ENCODE measurements at places on chromosomes 3 and 15.

GRCh38 chr3:97910931-97911351 lies 61.3 kb downstream of the RIOX2 start:
- no peak for DNase-seq

DNA sequence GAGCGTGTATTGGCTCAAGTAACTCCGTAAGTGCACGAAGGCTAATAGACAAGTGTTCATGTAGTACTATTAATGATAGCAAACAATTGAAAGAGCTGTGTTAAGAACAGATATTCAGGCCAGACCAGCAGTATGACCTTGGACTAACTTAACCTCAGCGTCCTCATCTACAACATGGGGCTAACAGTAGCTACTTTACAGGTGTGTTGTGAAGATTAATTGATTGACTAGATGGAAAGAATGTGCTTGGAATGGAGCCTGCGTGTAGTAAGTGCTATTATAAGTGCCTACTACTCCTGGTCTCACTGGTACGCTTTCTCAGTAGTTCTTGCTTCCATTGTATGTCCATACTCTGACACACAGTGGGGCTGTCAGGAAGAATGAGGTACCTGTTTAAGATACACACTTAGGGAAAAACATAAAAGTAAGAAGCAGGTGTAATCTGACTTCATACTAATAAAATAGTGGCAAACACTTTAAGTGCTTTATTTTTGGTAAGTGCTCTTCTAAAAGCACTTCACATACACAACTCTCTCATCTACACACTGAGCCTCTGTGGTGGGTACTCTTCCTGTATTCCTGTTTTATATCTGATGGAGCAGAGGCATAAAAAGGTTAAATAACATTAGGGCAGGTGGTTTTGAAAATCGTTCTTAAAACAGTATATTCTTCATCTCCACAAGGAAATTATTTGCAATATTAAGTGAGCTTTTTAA lies 24.3 kb upstream of the FBXL22 start:
- DNase-seq: no peak

DNA sequence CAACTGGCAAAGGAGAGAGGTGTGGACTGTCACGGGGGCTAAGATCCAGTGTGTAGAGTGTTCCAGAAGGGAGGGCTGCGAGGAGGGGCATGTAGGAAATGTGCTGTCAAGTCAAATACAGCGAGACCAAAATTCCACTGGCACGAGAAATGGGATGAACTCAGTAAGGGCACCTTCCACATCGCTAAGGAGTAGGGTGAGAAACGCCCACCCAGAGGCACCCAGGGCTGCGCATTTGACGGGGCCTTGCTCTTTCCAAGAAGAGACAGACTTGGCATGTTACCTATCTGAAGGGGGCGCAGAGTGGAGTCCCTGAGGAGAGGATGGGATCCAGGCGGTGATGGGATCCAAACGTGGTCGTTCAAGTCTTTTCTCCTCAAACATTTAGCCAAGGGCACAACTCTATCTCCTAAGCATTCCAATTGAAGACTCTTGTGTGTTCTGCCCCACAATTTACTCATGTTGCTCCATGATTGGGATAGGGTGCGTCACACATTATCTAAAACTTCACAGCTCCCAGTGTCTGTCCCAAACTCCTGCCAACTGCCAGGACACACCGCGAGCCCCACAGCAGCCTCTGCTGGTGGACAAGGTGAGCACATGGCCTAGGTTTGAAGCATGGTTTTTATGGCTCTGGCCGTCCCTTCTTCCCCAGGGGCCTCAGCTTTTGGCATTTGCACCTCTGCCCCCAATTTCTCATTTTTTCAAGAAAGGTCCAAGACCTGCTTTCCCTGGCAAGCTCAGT lies 7.6 kb downstream of the SELENOS start:
- DNase-seq: no peak

GRCh38 chr15:59994526-59994887 lies 9.6 kb upstream of the FOXB1 start:
- no peak for DNase-seq

DNA sequence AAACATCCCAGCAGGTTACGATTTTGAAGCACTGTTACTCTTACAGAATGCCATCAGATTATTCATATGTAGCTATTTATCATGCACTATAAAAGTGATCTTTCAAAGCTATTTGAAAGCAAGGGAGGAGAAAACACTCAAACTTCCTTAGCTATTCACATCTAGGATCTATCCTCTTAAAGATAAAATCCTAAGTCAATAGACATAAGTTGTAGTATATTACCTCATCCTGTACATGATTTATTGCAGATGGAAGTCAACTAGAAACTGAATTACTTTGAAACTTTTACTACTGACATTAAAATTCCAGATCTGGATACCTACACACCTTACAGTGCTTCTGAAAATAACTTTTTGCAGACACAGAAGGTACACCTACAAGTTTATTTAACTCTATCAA lies 197.2 kb downstream of the MEIS2 start:
- DNase-seq: no peak

GRCh38 chr3:152434142-152434541 lies 165.4 kb downstream of the MBNL1 start:
- DNase-seq: no peak

GRCh38 chr15:60710656-60711055 lies 231.7 kb upstream of the ICE2 start:
- no peak for DNase-seq

DNA sequence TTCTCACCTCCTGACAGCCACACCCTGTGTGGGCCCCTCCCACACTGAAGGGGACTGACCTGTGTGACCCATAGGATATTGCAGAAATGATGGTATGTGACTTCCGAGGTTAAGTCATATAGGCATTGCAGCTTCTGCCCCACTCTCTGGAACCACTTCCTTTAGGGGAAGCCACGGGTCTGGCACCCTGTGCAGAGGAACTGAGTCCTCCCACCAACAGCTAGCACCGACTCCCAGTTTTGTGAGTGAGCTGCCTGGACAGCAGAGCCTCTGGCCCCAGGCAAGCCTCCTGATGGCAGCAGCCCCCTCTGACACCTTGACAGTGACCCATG lies 24.6 kb upstream of the SLC6A6 start:
- no peak for DNase-seq

DNA sequence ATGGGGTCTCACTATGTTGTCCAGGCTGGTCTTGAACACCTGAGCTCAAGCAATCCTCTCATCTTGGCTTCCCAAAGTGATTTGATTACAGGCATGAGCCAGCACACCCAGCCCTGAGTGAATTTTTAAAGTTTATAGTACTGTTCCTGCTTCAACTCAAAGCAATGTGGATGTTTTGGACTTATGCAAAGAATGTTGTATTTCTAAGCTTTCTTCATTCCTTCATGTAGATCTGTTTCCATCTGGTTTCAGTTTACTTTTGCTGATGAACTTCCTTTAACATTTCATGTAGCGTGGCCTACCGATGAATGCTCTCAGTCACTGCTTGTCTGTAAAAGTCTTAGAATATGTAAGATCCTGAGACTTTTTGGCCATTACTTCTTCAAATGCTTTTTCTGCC lies 23.2 kb downstream of the NRG4 start:
- DNase-seq: no peak
